ENCODE measurements at places on chromosomes 3 and 15. TPM values are rescaled to one million over a fixed set of nuclear protein-coding genes. Genes with fewer than 3 reads are reported as not detected.

DNA sequence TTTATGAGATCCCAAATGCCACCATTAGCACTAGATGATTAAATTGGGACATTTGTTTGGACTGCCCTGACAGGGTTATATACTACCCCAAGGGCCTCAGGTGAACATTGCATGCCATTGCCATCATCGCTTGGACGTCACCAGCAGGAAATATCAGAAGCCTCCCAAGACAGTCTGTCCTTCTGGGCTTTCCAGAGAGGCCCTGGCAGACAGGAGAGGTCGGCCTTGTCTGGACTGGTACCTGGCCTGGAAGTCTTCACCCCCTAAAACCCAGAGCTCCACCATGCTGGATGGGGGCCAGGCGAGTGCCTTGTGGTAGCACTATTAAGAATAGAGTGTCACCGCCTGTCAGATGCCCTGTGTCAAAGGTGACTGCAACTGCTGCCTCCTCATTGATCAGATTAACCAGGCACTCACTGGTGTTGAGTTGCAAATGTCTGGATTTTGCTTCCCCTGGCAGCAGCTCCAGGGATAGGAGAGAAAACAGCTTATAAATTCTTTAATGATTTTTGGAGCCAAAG, 324.1 kb upstream of the RASGRP1 start:
- H3K27me3 ChIP-seq: no peaks in the 10 kb centered on the region
- H3K4me1 ChIP-seq: no peaks in the 10 kb centered on the region
- H3K4me3 ChIP-seq: no peak overlapping the region
- H3K36me3 ChIP-seq: no peaks in the 10 kb centered on the region

DNA sequence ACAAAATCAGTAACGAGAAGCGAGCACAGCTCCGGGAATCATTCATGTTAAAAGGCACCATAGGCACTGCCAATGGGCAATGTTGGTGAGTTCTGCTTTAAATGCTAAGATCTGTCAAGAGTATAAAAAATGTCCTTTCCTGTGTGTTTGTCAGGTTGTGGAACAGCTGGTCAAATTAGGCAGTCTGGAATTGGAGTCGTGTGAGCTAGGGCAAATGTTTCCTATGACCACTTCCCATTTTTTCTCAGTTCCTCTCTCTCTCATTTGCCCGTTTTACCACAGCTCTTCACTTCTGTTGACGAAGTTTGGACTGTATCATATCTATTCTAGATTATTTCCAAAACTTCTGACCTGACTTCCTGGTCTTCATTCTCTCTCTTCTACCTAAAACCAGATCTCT, 60.8 kb upstream of the GOLIM4 start:
- H3K4me3 ChIP-seq: no peak overlapping the region
- no peaks in the 10 kb centered on the region for H3K4me1 ChIP-seq
- H3K27me3 ChIP-seq: no peaks in the 10 kb centered on the region
- DNase-seq: no peak
- H3K36me3 ChIP-seq: no peaks in the 10 kb centered on the region
- H3K27ac ChIP-seq: no peak overlapping the region

DNA sequence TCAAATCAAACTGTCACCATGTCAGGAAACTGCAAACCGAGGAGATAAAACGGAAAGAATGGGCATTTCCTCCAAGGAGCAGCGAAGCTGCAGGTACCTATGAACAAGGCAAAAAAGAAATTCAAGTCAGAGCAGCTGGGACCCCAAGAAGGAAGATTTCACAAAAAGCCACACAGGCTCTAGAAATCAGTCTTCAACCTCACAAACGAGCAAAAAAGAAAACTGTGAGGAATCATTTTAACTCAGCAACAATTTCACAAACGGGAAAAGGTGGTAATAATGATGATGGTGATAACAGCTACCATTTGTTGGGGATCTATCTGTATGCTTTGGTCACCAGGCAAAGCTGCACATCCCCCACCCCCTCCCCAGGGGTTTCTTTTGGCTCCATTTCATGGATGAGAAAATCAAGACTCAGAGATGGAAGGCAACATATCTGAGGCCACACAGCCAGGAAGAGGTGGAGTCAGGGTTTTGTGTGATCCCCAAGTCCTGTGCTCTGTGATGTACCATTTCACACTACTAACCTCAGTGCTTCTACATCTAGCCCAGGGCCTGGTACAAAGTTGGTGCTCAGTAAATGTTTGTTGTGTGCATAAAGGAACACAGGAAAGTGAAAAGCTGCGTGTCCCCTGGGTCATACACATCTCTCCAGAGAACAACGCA, 109.9 kb downstream of the IQSEC1 start:
- peaks cover 96% of the 10 kb centered on the region for H3K4me1 ChIP-seq
- H3K36me3 ChIP-seq: no peaks in the 10 kb centered on the region
- H3K4me3 ChIP-seq: no peak overlapping the region
- H3K27me3 ChIP-seq: no peaks in the 10 kb centered on the region
- peak overlapping the region; percentile 85 for H3K27ac ChIP-seq
- DNase-seq: no peak

DNA sequence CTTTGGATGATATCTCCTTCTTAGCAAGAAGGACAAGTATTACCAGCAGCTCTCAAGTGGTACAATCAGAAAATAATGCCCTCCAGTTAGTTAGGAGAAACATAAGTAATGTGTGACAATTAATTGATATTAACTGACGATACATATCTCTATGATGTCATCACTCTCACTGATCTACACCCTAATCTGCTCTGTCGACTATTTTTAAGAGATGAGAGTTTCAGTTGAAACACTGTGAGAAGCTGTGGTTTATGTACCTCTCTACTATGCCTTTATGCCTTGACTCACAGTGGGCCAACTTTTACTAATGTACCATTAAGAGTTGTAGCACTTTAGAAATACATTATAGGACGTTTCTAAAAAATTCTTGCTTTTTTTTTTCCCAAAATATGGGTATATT, 8.6 kb downstream of the CEP152 start:
- H3K4me3 ChIP-seq: no peak overlapping the region
- H3K27ac ChIP-seq: no peak overlapping the region
- H3K4me1 ChIP-seq: peaks cover 4% of the 10 kb centered on the region
- H3K27me3 ChIP-seq: no peaks in the 10 kb centered on the region
- DNase-seq: no peak

Gene CELF6
- total RNA-seq: 1.1 TPM

Gene C3orf85
- not detected for total RNA-seq

Gene SCN11A
- 0.05 TPM for total RNA-seq
